ENCODE measurements at places on chromosomes 1 and 21.
A peak's percentile ranks its signal among the peaks of the same experiment; 100 is the strongest.

DNA sequence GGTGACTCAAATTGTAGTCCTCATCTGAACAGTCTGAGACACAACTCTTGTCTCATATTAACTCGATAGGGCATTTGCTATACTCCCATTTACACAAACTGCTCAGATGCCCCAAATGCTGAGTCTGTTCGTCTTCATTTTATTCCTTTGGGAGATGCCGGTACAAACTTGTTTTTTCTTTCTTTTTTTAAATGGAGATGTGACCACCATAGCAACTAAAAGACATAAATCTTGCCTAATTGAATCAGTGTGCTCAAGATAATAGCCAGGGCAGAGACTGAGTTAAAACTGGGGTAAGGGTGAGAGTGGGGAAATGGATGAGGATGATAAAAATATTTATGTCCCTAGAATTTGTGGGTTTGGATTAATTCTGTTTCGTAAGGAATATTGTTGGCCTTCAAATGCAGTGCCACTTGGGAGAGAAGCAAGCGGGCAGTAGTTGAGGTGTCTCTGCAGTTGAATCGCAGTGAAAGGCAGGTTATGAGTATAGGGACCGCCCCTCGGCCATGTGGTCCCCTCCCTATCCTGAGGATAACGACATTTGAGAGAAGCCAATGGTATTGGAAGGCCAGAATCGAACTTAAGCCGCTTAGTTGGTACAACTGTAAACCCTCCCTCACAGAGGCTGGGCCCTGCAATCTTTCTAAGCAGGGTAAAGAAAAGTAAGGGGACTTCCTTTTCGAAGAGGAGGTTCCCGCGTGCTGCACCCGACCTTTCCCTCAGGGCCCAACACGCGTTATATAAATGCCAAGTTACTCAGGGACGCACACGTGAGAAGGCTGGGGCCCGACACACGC lies 859 bp upstream of the LRRC8B start:
- peak; percentile 42 for DNase-seq

GRCh38 chr1:27400082-27400962 lies 7.9 kb downstream of the GPR3 start:
- DNase-seq, result no peak

GRCh38 chr1:10598389-10598702 lies 123.6 kb downstream of the PEX14 start:
- no peak for DNase-seq

GRCh38 chr21:41817228-41817627 lies 50.4 kb upstream of the RIPK4 start:
- no peak for DNase-seq

GRCh38 chr1:66108624-66109023 lies 315.9 kb downstream of the PDE4B start:
- DNase-seq, result no peak

GRCh38 chr1:192904438-192904895 lies 95.6 kb downstream of the RGS2 start:
- DNase-seq, result no peak

DNA sequence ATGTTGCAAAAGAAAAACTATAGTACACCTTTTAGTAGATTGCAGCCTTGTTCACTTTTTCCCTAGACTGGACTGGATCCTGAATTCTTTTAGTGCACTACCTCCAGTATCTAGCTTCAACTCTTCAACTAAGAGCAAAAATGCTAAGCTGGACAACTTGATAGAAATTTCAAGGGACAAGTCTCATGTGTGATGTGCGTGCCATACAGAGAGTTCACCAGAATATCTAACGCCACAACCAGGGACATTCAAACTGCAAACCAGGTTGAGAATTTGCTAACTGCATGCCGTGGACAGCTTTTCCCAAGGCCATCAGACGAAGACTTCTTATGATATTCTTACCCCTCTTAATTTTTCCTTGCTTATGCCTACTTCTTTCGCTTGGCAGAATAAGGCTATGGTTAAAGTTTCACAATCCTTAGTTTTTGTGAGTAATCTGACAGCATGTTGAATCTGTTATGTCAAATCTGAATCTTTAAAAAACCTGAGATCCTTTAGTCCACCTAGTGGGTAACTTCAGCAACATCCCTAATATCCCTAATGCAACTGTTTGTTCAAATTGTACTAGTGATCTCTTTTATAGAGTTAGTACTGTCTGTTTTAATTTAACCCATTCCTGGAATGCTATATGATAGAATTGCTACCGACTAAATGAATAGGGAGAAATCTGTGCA lies 66.4 kb downstream of the DDAH1 start:
- DNase-seq, result no peak

GRCh38 chr1:161261261-161262235 lies 3.0 kb downstream of the PCP4L1 start:
- DNase-seq, result no peak

DNA sequence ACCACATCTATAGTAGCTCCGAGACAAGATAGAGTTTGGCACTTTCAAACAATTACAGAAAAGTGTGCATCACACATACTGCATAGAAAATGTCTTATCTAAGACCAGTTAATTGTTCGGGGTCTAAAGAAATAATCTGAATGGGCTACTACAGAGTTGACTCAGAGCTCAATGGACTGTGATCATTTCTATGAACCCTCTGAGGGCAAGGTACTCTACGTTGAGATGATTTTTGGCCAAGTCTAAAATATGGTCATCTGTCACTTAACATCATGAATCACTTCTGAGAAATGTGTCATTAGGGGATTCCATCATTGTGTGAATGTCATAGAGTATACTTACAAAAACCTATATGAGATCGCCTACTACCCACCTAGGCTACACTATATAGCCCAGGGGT lies 123.5 kb downstream of the SLC44A5 start:
- no peak for DNase-seq
